Activated CD4-positive, alpha-beta T cell treated with anti-CD3 and anti-CD28 coated beads for 1 hour (primary cell): ENCODE measurements at places on chromosomes 12 and 14.

GRCh38 chr14:62428429-62429203 lies 616.6 kb downstream of the KCNH5 start:
- DNase-seq: no peak

- no peak for DNase-seq
Observed at GRCh38 chr12:6340032-6340638, 1.7 kb downstream of the TNFRSF1A start.

DNA sequence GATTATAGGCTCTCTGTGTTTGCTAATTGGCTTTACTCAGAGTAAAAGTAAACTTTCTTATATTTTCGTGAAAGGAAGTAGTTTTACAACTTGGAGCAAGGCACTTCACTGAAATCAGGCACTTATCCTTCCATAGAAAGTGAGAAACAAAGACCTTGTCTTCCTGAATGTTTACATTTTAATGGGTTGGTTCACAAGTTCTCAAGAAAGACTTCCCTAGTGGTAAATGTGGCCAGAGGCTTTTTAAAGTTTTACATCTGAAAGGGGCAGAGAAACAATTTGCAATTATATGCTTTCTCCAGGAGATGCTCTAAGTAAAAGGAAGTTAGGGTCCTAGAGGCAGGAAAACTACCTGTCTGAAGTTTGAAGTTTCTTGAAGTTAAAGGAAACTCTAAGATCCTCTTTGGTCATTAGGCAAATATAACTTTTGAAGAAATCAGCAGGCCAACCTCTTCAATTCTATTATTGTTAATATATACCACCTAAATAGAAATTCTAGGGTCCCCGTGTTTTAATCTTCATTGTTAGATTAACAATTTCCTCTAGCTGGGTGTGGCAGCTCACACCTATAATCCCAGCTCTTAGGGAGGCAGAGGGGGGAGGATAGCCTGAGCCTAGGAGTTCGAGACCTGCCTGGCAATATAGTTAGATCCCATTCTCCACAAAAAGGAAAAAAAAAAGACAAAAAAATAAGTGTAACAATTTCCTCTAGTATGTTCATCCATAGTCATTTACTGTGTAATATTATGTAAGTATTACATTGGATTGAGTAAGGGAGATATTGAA lies 644.9 kb upstream of the FOXG1 start:
- DNase-seq: no peak

DNA sequence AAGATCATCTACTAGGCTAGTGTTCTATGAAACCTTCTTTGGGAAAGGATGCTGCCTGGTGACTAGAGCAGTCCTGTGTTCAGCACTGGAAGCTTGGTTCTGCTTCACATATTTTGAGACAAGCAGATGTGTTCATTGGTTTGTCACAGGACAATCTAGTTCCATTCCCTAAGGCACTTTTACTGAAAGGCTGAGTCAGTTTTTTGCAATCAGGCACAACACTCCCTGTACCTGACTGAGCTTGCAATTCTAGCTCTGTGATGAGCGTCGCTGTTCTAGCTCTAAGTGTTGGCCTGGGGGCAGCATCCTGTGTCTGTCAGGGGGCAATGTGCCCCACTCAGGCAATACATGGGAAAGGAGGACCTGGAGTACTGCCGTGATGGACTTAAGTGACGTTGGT lies 144.4 kb downstream of the CAND1 start:
- DNase-seq: no peak

- no peak for DNase-seq
Observed at GRCh38 chr12:52220477-52220876, 12.6 kb upstream of the KRT7 start.

DNA sequence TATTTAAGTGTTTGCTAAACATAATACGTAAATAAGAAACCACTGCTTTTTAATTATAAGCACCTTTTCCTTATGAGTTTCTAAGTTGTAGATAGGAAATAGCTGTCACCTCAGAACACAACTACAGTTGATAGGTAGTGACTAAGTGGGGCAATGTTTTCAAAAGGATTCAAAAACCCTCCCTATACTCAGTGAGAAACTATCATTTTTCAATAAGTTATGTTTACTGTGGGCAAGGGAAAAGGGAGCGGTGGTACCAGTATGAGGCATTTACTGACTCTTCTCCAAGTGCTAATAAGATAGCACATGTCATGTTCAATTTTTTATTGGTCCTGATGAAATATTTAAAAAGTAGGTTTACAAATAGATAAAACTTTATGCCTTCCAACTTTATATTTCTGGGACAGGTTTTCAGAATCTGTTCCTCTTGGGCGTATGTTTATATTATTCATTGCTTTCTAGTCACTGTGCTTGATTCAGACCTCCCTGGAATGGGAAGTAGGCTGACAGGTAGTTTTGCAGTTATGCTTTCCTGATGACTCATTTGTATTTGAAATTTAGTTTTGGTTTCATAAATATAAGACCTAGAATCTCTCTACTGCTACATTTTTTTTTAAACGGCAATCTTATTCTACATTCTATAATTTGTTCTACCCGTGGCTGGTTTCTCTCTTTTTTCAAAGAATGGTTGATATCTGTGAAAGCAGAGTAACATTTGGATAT lies 153.1 kb downstream of the TMEM117 start:
- no peak for DNase-seq

GRCh38 chr14:91214306-91214705 lies 30.2 kb downstream of the GPR68 start:
- no peak for DNase-seq

- no peak for DNase-seq
Observed at GRCh38 chr14:90661866-90662265, 154.4 kb downstream of the TTC7B start.

DNA sequence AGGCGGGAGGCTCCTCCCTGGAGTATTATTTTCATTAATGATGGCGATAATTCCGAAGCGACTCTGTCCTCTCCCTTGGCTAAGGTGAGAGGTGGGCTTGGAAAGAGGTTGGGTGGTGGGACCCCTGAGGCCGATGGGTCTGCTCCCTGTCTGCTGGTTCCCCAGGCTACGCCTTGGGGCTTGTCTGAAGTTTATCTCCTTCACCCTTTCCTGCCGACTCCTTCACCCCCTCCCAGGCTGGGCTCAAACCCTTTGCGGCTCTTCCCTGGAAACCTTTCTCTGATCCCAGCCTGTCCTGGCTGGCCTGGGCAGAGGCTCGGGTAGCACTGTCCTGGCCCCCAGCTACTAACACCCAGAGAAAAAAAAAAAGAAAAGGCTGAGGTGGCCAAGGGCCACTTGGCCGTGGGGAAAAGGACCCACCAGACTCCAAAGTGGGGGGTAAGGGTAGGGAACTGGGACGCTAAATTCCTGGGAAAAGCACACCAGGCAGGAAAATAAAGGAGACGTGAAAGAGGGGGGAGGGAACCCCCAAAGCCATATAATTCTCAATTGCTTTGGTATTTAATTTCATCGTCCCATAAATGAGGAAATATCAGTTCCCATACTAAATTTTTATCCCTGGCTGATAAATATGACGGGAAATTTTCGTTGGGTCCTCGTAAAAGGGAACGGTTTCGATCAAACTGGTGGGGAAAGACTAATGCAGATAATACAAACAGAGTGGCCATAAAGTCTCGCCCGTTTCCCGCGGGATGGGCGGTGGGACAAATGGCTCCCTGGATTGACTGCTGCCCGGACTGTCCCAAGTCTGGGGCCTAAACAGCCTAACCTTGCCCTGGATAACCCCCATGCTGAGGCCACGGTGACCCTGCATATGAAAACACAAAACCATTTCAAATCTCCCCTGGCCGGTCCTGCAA lies 2.0 kb upstream of the HOXC10 start:
- no peak for DNase-seq

GRCh38 chr12:110102255-110102654 lies 21.9 kb upstream of the IFT81 start:
- no peak for DNase-seq

GRCh38 chr12:74021937-74022336 lies 515.7 kb upstream of the ATXN7L3B start:
- DNase-seq: no peak

DNA sequence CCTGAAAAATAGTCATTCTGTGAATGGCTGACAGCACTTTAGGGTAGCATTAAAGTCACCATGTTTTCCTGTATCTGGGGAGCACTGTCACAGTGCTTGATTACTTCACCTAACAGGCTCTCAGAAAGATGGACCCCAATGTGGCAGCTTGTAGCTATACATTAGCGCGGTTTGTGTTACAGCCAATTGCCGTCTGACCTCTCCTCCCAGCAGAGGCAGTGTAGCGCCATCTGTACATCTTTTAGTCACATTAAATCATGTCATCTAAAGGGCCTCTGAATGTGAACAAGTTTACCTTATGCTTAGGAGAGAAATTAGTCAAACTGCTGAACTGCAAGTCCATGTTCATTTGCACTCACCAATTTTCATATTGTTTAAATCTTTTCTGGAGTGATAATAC lies 113.7 kb downstream of the LMO3 start:
- no peak for DNase-seq

- no peak for DNase-seq
Observed at GRCh38 chr12:27334042-27334720, 1.5 kb downstream of the BMAL2 start.

GRCh38 chr14:100736269-100737180 lies 9.8 kb downstream of the DLK1 start:
- no peak for DNase-seq

- no peak for DNase-seq
Observed at GRCh38 chr14:64691376-64691775, 12.8 kb upstream of the PLEKHG3 start.

DNA sequence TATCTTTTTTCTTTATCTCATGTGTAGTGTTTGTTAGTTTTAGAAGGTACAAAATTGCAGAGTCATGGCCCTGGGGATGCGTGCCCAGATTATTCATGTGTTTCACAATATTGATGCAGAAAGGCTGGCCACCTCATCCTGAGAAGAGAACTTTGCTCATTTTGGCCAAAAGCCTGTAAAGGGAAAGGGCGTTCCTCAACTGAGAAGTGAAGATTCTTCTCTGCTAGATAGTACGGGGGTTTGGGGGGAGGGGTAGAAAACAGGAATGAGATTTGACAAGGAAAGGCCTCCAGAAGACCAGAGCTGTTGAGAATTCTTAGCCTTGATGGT lies 1.7 kb downstream of the MGST1 start:
- DNase-seq: no peak

DNA sequence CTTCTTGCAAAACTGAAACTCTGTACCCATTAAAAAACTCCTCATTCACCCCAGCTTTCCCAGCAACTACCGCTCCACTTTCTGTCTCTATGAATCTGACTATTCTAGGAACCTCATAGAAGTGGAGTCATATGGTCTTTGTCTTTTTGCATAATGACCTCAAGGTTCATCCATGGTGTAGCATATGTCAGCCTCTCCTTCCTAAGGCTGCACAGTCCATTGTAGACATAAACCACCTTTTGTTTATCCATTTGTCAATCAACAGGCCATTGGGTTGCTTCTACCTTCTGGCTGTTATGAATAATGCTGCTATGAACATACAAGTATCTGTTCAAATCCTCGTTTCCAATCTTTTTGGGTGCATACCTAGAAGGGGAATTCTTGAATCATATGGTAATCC lies 21.1 kb downstream of the NT5DC3 start:
- DNase-seq: no peak

GRCh38 chr12:7961395-7962178 lies 25.6 kb upstream of the SLC2A3 start:
- DNase-seq: no peak

- DNase-seq: no peak
Observed at GRCh38 chr12:17334784-17335183, 728.8 kb upstream of the LMO3 start.

GRCh38 chr12:68100241-68100640 lies 59.3 kb downstream of the IFNG start:
- DNase-seq: no peak

DNA sequence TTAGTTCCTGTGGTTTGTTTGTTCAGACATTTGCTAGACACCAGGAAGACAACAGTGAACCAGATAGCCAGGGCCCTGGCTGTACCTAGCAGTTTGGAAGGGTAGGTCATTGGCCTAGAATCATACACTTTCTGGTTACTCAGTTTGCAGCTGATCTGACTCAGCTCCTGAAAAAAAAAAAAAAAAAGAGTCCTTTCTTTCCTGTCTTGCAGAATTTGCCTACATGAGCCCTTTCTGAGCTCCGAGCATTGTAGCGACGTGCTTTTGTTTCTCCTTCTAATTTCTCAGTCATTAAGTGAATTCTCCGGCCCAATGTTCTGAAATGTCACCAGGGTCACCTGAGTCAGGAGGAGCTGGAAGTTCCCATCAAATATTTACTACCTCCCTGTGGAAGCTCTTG lies 2.4 kb downstream of the CABP1 start:
- no peak for DNase-seq

DNA sequence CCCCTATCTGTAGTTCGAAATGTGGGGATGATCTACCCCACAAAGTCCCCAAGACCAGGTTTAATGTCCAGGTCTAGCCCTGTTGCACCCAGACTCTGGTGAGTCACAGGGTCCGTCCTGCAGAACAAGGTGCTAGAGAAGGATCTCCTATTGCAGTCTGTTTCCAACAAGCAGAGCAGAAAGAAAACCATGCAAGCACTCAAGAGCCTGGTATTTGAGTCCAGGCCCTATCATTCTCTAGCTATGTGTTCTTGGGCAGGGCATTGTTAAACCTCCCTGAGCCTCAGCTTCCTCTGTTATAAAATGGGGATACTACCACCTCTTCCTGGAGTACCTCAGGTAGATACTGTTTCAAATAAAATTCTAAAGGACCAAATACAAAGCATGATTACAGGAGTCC lies 24.4 kb downstream of the MAP3K9 start:
- no peak for DNase-seq

- no peak for DNase-seq
Observed at GRCh38 chr12:83769151-83769550, 1082.4 kb downstream of the TMTC2 start.

GRCh38 chr12:128573907-128574306 lies 249.9 kb downstream of the SLC15A4 start:
- no peak for DNase-seq

DNA sequence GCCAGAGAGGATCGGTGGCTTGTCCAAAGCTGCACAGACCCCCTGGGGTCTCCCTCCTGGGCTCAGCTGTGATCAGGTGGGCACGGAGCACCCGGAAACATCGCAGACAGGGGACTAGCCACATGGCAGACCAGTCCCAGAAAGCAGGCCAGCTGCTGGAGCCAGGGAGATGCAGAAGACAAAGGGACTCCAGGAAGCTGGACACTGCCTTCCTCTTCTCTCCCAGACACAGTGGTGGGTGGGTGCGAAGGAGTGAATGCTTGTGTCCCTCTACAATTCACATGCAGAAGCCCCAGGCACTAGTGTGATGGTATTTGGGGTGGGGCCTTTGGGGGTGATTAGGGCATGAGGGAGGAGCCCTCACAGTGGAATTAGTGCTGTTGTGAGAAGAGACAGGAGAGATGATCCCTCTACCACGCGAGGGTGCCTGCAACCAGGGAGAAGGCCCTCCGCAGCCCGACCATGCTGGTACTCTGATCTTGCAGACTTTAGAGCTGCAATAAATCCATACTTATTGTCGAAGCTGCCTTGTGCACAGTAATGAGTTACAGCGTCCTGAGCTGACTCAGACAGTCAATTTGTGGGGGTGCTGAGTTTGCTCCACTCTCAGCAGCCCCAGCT lies 95.2 kb downstream of the CALM1 start:
- no peak for DNase-seq
